ENCODE measurements at places on chromosomes 16 and 17.

DNA sequence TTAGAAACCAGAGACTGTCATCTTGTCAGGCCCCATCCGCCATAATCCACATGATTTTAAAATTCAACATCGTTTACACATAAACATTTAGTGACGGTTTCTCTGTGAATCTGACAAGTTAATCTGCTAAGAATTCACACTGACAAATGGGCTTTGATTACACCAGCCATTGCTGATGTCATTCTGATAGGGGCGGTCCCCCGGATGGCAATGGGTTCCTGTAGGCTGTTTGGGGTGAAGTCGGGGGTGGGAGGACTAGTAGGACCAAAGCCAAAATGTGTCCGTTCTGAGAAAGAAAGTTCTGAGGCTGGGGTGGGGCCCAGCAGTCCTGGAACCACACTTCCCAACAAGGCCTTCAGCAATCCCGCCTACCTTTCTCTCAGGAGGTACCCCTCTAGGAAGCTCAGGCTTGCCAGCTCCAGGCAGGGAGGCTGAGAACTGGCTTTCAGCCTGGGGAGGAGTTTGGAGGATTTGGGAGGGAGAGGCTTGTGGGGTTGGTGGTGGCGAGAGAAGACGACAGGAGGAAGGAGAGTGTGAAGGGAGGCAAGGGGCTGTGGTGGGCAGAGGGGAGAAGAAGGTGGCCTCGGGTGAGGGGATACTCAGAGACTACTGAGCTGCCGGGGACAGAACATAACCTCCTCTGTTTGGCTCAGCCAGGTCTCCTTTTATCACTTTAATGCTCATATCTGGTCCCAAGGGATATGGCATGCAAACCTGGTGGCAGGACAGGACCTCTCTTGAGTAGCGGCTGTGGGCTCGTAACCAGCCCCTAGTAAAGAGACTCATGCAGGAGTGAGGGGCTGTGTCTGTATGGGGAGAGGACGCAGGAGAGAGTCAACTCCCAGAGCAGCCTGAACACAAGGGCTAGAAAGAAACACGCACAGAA, 8.6 kb downstream of the HIC1 start:
- no peak for DNase-seq

DNA sequence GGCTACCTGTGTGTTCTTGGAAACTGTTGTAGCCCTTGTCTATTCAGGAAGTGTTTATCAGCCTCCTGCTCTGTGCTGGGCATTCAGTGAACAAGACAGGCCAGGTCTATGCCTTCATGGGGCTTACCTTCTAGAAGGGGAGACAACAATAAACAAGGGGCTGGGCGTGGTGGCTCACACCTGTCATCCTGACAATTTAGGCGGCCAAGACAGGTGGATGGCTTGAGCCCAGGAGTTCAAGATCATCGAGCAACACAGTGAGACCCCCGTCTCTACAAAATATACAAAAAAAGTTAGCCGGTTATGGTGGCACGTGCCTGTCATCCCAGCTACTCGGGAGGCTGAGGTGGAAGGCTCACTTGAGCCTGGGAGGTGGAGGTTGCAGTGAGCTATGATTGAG, 5.5 kb upstream of the GSG1L start:
- DNase-seq, result no peak

- DNase-seq, result no peak
These were observed 47.4 kb downstream of the PLXDC1 start for GRCh38 chr17:39104046-39104445.

DNA sequence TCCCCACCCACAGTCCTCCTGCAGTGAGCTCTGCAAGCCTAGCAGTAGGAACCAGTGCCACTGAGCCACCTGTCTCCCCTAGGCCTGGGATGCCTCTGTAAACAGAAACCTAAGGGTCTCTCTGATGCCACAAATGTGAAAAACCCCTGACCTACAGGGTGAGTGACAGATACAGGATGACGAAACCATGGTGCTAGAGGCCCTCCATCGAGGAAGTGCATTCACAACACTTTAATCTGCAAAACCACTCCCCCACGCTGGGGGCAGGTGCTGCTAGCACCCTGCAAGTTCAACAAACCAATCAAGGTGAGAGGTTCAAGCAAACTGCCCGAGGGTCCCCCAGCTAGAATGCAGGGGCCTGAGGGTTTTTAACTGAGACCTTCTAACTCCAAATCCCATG, 59.5 kb downstream of the CDYL2 start:
- DNase-seq, result no peak

DNA sequence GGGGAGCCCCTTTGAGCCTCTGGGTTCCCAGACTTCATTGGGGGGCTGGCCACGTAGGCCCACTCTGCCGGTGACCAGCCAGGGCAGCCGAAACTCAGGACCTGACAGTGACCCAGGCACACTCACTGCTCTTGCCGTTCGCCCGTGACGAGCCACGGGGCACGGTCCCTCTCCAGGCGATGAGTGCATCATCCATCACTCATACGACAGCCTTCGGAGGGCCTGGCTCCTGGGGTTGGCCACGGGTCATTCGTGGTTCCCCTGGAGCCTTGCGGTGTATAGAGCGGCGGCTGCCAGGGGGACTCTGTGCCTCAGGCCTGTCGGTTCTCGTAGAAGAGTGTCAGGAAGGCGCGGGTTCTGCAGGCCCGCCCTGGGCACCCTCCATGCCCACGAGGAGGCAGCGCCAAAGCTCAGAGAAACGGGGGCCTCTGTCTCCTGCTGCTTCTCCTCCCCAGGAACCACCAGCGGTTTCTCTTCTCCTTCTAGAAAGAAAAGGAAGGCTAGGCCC, 11.2 kb upstream of the NUDT16L1 start:
- no peak for DNase-seq

- no peak for DNase-seq
These were observed 8.4 kb downstream of the RSPRY1 start for GRCh38 chr16:57194512-57194911.

DNA sequence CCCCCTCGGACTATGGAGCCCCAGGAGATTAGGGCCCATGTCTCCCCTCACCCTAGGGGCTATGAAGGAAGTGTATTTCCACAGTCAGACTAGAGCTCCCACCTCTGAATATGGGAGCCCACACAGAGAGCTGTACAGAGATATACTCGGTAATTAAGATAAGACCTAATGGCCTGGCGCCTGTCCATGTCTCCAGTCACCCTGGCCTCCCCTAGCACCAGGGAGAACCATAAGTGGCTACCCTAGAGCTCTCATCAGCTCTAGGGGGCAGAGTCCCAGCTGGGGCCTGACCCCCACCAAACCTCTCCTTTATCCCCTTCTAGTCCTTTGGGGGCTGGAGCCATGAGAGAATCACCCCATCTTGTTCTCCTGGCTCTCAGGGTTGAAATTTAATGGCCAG, 2.4 kb downstream of the TMEM101 start:
- DNase-seq, result no peak

DNA sequence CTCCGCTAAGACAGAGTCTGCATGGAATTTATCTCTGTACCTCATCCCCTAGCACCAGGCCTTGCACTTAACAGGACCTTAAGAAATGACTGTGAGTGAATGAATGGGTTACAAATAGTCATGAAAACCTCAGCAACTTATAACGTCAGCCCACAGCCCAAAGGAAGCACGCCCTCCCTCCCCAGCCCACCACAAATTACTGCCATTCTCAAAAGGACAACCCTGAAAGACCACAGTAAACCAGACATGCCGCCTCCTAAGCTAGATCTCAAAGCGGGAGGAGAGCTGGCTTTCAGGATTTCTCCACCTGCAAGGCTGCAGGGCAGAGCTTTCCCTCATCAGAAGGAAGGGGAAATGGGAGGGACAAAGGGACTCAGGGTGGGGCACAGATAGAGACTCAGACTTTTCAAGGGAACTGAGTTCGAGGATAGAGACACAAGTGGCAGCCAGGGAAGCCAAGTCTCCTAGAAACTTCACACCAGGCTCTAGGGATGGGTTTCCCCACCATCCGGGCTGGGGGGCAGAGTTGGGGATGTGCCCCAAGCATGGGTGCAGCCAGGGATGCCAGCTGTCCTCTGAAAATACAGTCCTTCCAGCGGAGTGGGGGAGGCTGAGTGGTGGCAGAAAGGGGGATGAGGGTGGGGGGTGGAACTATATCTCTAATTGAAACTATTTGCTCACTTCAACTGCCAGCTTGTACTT, 56.7 kb downstream of the PLXDC1 start:
- peak; percentile 16 for DNase-seq

DNA sequence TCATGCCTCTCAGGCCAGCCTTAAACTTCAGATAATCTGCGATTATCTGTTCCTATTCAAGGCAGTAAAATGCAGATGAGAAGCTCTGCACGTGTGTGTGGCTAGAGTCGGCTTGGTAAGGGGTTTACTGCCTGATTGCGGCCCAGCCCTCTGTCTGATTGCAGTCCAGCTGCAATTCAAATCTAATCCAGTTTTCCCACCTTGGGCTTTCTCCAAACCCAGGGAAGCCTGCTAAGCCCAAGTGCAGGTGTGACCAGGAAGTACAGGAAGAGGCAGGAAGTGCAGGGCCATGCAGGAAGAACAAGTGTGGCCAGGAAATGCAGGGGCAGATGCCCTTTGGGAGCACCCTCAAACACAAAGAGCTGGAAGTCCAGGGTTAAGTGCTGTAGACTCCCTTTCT, 314.9 kb downstream of the CEP112 start:
- DNase-seq, result no peak

DNA sequence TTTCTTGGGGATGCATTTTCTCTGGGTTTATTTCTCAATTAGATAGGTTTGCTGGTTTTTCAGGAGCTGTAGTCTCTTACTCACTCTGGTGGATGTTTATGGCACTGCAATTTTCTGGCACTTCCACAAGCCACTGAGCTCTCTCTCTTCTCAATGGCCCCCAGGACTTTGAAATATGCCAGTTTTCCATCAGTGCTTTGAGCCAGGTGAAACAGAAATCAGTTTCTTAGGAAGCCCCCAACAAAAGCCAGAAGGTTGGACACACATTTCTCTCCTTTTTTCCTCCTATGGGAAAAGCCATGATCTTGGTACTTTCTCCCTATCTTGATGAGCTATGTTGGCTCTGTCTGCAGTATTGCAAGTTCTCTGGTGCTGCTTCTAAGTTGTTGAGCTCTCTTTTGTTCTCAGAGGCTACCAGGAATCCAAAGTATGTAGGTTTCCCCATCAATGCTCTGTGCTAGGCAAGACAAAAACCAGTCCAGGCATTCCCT, 90.7 kb upstream of the SMIM36 start:
- no peak for DNase-seq

DNA sequence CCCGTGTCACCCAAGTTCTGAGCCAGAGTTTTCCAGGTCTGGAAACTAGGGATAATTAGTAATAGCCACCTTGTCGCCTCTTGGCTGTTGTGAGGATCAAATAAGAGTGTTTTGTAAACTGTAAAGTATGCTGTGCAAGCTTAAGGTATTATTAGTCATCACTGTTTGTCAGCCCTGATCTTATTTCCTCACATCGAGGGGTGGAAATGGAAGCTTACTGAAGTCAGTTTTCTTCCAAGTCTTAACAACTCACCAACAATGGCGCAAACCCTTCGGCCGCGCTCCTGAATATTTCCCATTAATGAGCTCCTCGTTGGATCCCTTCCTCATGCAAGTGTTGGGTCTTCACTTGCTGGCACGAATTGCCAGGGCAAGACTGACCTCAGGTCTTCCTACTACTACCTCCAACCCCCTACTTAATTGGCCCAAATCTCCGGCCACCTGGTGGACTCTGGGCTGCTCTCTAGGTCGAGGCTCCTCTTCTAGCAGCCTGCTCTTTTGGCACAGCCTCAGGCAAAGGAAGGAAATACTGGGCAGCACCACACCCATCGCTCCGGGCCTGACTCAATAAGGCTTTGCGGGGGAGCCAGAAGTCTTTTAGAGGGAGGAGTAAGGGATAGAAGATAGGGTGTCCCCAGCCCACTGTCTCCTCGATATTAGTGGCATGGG, 885 bp upstream of the SLC35B1 start:
- no peak for DNase-seq

DNA sequence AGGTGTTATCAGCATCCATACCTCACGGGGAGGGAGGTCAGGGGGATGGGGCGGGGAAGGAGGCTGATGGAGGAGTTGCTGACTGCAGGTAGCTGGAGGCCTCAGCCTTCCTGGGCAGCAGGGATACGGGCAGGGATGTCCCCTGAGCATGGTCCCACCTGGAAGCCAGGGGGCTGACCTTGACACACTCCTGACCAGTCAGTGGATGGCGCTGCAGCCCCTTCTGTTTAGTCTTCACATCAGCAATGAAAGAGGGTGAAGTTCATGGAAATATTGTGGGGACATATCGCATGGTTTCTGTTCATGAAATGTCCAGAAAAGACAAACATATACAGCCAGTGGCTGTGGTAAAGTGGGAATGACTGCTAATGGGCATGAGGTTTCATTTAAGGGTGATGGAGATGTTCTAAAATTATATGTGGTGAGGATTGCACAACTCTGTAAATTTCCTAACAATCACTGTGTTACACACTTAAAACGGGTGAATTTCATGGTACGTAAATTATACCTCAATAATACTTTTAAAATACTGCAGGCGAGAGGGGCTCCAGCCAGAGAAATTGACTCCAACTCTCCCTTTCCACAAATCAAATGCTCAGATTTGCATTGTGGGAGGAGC, 489.6 kb downstream of the CDH13 start:
- DNase-seq, result no peak

DNA sequence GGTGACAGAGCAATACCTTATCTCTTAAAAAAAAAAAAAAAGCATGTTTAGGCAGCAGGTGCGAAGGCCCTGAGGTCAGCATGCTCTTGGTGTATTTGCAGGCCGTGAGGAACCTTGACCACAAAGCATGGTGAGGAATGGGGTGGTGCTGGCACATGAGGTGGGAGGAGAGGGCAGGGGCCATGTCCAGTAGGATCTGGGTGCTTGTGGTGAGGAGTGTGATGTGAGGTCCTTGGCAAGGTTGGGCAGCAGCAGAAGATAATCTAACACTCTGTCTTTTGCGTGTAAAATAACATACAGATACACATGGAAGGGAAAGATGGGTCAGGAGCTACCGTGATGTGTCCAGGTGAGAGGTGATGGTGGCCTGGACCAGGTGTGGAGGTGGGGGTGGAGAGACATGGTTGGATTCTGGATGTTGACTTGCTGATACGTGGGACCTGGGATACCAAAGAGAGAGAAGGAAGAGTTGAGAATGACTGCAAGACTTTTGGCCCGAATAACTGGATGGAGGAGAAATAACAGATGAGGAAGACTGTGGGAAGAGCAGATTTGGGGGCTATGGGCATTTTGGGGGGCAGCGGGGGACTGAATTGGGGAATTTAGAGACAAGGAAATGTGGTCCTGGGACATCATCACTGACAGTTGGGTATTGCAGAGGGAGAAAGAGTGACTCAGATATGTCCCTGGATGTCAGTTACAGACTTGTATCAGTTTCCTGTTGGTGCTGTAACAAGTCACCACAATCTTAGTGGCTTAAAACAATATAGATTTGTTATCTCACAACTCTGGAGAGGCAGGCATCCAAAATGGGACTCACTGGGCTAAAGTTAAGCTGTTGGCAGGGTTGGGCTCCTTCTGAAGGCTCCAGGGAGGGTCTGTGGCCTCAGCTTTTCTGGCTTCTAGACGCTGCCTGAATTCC, 274.9 kb downstream of the HAPSTR1 start:
- DNase-seq, result no peak

Data from T-helper 9 cell (primary cell).